NCI-H1694 (cell line): ENCODE measurements at places on chromosomes 16 and 17.

GRCh38 chr17:61063528-61063927 lies 336.1 kb upstream of the TBX2 start:
- no peak for DNase-seq

DNA sequence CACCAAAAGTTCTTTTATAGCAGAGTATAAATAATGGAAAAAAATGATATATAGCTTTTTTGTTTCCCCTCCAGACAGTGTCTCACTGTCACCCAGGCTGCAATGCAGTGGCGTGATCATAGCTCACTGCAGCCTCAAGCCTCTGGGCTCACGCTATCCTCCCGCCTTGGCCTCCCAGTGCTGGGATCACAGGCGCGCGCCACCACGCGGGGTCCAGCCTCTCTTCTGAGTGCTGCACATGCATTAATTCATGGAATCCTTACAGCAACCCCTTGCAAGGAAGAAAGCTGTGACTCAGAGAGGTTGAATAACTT lies 18.0 kb upstream of the ZNF629 start:
- DNase-seq = no peak

- no peak for DNase-seq
Observed at GRCh38 chr17:57010487-57010886, 32.6 kb downstream of the SCPEP1 start.

- no peak for DNase-seq
Observed at GRCh38 chr17:39699818-39700147, at the start of gene ERBB2. Gene ERBB2, plus strand, starts transcription at chr17:39700064. Its CDS starts 175 bp downstream, at chr17:39700239.
